OCI-LY7 (cell line): ENCODE measurements at places on chromosomes 3 and 15.
A peak's percentile ranks its signal among the peaks of the same experiment; 100 is the strongest.

GRCh38 chr3:63029921-63030320, 154.7 kb upstream of the CADPS start:
- DNase-seq = no peak

DNA sequence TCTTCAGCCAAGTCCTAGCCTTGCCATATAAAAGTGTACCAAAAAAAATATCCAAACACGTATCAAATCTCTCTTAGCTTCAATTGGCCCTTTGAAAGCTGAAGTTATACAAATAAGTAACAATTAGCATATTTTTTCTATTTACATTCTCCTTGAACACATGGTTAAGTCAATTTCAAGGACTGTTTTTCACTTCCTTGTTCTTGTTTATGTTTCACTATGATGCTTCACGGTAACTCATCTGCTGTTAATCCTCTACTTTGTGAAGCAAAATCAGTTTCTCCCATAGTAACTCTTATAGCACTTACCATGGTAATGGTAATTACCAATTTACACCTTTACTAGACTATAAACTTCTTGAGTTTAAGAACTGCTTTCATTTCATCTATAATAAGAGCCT, 10.6 kb upstream of the SPRED1 start:
- DNase-seq = peak; percentile 55

GRCh38 chr3:29643034-29643425, 362.2 kb downstream of the RBMS3 start:
- DNase-seq = no peak

GRCh38 chr3:135740211-135740610, 225.3 kb upstream of the PPP2R3A start:
- DNase-seq = no peak

- no peak for DNase-seq
Observed at GRCh38 chr15:31148297-31149087, 47.0 kb upstream of the TRPM1 start.

DNA sequence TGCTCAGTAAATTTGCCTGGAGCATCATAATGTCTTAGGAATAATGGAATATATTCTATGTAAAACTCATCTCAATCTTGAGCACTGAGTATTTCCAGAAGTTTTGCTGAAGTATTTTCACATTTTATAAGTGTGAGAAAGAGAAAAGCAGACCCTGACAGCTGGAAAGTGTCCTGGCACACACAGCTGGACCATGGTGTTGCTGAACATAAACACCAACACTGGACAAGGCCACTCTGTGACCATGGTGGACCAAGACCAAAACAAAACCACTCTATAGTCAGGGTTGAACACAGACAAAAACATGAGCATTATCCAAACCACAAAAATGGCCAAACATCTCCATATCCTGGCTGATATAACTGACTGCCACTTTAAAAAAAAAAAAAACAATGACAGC, 15.1 kb upstream of the SGO1 start:
- DNase-seq = no peak

- no peak for DNase-seq
Observed at GRCh38 chr3:189349772-189350171, 178.0 kb downstream of the TPRG1 start.

- no peak for DNase-seq
Observed at GRCh38 chr15:82530006-82530405, 10.3 kb downstream of the RPS17 start.

GRCh38 chr15:40239693-40240618, 1.1 kb downstream of the PAK6 start:
- DNase-seq = no peak

DNA sequence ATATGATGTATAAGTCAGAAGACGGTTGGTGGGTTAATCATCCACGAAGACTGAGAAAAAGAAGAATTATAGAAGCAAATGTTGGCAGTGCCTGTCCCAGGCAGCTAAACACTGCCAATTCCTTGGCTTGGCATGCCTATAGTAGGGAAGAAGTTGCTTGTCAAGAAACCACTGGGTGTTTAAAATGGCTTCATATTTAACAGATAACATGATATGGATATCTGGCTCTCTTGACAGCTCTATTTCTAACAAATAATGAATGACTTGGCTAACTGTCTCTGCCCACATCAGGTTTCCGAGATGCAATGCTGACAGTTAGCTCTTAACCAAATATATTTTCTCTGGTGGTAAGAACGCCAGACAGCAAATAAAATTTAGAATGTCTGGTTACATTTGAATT, 341.7 kb upstream of the KCNMB2 start:
- no peak for DNase-seq

DNA sequence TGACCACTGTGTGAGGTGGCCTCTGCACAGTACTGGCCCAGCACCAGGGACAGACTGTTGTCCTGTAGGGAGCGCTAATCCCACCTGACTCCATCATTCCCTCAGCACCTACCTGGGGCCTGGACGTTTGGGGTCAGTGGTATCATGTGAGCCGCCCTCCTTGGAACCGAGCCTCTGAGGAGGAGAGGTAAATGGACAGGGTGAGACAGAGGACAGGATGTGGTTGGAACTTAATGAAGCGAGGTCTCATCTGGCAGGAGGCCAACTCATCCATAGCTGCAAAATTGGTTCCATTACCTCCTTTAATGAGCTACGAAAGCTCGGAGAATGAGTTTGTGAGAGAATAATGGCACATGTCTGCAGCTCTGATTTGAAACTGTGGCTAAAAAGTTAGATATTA, 13.9 kb downstream of the MAPKAPK3 start:
- no peak for DNase-seq

GRCh38 chr3:182937293-182938051, 42.9 kb downstream of the DCUN1D1 start:
- peak; percentile 38 for DNase-seq

- no peak for DNase-seq
Observed at GRCh38 chr3:45946875-45947274, 3.6 kb downstream of the CXCR6 start.

DNA sequence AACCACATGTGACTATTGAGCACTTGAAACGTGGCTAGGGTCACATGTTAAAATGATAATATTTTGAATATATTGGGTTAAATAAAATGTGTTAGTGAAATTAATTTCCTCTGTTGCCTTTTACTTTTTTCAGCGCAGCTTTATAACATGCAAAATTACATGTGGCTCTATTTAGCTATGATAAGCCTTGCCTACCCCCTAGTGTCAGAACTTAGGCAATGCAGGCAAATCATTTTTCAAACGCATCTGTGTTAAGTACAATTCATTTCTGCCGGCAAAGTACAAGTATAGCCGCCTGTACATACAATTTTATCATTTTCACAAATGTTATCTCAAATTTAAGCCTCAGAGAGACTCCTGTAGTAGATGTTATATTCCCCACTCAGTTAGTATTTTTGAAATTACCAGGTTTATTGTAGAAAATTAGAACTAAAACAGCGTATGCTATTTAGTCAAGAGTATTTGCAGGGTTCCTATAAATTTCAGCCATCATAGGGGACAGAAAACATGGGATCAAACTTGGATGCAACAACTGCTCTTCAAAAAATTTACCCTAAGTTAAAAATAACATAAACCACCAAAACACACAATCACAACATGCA, 56.1 kb downstream of the TAFA4 start:
- DNase-seq = peak; percentile 66

DNA sequence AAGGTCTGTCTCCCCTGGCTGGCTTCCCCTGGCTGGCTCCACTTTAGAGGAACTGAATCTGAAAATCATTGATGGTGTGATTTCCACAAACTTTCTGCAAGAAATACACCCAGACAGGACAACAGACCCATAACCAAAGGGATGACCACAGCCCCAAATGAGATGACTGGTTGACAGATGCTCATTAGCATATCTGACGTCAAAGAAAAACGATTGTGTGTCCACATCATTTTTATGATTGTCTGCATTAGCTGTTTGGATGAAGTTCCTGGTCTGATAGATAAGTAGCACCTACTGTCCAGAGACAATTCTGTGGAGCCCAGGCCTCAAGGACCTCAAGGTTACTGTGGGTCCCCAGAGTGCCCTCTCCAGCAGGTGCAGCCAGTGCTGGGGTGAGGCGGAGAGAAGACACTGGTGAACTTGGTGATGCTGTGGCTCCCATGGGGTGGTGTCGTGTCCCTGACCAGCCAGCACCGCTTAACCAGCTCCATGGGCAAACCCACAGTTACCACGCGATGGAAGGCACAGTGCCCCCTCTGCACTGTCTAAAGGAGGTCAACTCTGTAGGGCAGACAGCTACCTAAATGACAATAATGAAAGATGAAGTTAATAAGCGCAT, 127.4 kb downstream of the NSMCE3 start:
- DNase-seq = no peak

GRCh38 chr3:186382217-186382885, 20.3 kb upstream of the DGKG start:
- no peak for DNase-seq

DNA sequence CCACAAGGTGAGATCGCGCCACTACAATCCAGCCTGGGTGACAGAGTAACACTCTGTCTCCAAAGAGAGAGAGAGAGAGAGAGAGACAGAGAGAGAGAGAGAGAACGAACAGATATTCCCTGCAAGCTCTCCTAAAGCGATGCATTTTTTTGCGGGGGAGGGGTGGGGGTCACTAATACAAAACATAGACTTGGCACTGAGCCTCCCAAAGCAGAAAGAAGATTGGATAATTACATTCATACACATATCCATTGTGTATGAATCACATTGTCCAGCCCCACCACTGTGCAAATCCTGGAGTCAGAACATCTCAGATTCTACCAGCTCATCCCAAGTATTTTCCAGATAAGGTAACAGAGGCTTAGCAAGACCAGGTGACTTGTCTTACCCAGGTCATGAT, 459.9 kb downstream of the MAGI1 start:
- no peak for DNase-seq

DNA sequence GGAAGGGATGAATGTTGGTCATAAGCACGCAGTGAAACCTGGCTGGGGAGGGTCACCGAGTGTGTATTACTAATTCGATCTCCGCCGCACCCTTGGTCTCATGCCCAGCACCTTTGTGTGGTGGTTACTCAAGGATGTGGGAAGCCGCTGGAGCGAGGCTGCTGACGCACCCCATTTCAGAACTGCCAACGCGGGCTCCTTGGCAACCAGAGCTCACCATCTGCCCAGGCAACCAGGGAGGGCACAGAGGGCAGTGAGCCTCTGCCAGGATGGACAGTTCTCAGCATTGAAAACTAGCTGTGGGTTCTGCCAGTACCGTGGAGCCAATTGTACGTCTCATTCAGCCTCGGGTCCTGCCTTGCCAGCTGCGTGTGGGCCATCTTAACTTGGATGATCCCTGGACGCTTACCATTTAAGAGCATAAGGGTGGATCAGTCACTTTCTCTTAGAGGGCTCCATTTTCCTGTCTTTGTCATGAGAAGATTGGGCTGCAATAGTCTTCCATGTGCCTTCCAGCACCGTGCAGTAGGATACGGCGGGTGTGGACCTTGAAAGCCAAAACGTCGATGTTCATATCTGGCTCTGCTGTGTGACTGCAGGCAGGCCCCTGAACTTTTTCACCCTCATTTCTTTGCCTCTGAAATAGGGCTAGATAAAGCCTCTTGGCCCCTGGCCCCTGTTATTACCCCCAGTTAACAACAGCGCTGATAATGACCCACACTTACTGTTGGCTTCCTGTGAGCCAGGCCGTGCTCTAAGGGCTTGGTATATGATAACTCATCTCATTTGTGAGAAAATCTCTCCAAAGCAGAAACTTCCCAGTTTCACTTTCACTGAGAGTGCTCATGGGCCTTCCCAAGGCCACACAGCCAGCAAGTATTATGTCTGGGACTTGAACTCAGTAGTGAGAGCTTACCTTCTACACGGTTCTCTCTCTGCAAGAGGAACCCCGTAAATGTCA, 238.8 kb downstream of the OPA1 start:
- DNase-seq = peak; percentile 19

- no peak for DNase-seq
Observed at GRCh38 chr3:111480091-111480490, 61.9 kb upstream of the CD96 start.

DNA sequence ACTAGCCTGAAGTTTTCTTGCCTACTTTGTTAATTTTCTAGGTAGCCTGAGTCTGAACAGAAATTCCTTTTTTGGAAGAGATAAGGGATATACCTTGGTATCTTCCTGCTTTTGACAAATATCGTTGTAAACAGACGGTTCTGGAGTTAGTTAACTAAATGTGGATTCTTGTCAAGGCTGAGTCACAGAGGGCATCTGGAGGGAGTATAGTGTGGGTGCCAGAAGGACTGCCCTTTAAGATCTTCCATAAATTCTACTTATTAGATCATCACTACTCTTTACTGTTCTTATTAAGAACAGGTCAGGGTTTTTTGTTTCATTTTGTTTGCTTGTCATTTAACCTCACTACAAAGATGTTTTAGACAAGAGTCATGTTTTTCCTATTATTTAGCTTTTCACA, 125.3 kb upstream of the SKOR1 start:
- no peak for DNase-seq

- peak; percentile 55 for DNase-seq
Observed at GRCh38 chr3:39232859-39233258, 40.5 kb upstream of the XIRP1 start.

DNA sequence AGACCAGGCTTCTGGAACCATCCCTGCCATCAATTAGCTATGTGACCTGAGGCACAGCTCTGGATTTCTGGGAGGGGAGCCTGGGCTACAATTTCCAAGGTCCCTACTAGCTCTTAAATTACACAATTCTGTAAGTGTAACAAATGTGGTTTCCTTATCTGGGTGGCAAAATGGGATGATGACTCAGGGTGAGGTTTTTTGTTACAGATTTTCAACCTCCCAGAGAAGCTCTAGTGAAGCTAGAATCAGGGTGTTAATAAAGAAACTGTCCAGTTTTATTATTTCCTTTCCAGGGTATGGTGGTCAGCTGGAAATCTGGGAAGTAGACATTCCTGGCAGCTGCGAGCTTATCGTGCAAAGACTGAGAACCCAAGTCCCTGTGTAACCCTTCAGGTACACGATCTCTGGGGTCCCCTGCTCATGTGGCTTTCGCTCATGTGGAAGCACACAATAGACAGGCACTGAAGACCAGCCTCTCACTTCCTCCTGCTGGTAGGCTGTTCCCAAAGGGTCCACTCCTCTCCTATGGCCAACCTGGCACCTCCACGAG, 7.3 kb downstream of the RAB27A start:
- no peak for DNase-seq

- DNase-seq = no peak
Observed at GRCh38 chr15:41881920-41882688, 11.7 kb downstream of the SPTBN5 start.

DNA sequence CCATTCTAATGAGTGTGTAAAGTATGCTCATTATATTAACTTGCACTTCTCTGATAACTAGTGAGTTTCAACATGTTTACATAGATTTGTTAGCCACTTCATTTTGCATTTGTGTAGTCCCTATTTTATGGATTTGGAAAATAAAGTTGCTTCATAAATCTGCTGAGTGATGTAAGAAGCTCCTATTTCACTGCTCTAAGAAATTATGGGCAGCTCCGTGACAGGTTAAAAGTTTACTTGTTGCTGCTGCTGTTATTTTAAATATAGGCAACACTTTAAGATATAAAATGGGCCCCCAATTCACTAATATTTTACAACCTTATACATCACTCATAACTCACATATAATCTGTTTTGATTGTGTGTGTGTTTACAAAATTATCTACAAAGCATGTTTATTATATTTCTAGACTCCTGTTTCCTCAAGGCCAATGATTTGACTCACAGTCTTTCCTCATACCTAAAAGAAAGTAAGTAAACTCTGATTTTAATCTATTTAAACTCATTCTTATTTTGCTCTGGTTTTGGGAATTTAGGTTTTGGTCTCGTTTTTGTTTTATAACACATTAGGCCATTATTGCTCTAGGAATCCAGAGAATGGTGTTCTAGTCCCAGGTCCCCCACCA, 51.7 kb upstream of the FILIP1L start:
- DNase-seq = no peak

- DNase-seq = no peak
Observed at GRCh38 chr3:171430530-171430929, 29.7 kb downstream of the TNIK start.

GRCh38 chr3:24680214-24680967, 185.7 kb upstream of the THRB start:
- DNase-seq = peak; percentile 51
